ENCODE measurements at places on chromosomes 3 and 15.

DNA sequence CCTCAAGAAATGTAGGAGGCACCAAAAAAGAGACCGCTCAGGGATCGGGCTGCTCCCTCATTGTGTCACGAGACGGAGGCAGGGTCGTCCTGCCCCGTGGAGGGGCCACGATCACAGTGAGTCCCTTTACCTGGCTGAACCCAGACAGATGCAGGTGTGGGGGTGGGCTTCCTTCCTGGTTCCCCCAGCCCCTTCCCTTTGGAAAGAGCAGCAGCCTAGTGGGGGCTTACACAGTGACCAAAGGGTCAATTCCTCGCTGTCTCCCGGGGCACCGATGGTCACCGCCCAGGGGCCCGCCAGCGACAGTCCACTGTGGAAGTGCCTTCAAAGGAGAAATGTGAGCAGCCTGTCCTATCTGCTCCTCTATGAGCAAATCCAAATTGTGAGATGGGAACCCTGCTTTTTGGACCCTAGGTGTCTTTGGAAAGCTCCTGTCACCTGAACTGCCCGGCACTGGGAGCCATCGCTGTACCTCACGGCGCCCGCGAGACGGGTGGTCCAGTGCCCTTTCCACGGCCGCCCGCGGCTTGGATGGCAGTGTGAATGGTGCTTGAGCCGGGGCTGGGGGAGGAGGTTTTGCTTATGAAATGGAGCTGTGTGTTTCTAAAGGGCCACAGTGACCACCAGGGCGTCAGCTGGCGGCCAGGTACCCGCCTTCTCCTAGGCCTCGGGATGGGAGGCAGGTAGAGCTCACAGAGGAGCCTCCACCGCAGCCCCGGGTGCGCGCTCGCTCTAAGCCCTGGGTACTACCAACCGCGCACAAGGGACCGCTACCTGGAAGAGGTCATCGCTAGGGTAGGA, 155.7 kb downstream of the KLF13 start:
- no peak for DNase-seq

- DNase-seq = no peak
Measured at GRCh38 chr3:154781595-154781994, 298.5 kb upstream of the MME start.

GRCh38 chr3:85574006-85574705, 615.4 kb downstream of the CADM2 start:
- no peak for DNase-seq

DNA sequence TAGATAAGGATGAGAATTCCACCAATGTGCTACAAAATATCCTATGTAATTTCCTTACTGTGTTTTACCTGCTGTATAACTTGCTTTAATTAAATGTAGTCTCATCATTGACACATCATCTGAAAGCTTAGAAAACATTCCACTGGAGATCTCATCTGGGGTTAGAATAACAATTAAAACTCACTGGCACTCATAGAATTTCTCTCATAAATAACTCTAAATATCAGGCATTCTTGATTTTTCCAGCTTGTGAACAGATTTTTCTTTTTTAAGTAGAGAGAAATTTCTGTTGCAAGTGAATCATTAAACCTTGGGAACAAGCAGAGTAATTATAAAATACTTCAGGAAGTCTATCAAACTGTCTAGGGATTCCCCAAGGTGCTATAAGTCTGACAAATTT, 843.8 kb downstream of the NAALADL2 start:
- no peak for DNase-seq

GRCh38 chr15:92011611-92012367, 158.3 kb downstream of the SLCO3A1 start:
- peak; percentile 76 for DNase-seq
